ENCODE measurements at places on chromosomes 1 and 21.

GRCh38 chr1:1332774-1333480 lies 1.8 kb downstream of the TAS1R3 start:
- DNase-seq, result no peak

DNA sequence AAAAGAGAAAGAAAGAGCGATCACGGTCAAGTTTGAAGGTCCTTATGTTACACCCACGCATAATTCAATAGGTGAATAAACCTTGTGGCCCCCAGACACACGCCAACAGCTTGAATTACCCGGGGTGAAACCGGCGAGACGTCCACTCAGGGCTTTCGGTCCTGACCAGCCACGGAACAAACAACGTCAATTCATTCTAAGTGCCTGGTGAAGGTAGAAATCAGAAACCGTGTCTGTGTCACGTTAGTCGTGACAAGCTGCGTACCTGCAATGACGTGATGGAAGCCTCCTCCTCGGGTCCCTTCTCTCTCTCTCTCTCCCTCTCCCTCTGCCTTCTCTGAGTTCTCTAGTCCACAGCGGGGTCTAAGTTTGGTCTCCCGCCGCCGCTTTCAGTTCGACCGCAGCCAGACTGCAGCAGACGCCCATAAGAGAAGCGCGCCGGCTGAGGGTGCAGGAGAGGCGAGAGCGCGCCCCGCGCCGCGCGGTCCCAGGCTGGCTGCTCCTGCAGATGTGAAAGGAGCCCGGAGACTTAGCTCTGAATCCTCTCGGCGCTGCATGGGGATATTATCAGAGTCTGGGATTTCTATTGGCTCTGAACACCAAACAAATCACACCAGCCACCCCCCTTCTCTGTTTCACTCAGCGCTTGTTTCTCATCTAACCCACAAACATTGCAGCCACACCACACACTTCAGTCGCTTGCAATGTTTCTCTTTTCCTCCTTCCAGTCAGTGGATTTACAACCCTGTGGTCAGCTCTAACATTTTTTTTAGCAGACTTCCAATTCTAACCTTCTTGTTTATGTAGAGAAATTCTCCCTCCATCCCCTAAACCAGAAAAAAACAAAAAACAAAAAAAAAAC lies at the start of gene GREM2:
Gene GREM2 (minus strand): TSS at position 537 of the 862 bp plus-strand sequence. CDS start 118,680 bp downstream, outside the sequence.
- peak; percentile 27 for DNase-seq

DNA sequence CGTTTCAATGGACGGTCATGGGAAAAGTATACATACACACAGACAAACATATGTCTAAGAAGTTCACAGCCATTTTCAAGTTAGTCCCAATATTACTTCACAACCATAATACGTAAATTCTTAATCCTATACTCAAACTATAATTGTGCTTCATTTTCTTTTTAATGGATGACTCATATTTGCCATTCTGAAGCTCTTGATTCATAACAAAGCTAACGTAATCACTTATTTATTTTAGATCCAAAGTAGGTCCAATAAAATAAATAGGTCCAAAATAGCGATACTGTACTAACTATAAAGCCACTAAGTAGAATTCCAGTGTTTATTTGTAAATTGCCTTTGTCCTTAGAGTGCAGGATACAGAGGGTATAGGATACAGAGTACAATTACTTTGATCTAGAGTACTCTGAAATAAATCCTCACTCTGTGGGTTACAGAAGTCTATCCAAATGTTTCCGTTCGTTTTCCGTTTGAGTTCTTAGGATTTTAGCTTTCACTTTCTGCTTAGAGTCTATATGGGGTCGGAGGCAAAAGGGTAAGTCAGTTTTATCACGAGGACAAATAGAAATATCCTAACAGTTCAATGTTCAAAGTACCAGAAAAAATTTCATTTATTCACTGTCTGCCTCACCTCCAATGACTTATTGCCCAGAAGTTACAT lies 8.8 kb upstream of the C1orf115 start:
- DNase-seq, result no peak

DNA sequence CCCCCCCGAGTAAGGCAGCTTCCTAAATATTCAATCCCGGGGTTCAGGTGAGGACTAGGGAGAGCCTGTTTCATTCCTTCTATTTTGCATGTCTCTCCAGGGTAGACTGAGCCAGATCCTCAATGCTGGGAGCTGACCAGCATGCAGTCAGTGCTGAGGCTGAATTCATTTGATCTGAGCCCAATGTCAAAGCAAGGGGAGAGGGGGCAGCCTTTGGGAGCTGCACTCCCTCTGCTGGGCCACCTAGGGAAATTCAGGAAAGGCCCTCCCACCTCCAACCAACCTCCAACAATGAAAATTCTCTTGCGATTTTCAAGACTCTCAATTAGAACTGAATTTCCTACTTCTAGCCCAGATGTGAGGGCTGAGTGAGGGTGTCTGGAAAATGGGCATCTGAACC lies 371.2 kb downstream of the NPHP4 start:
- no peak for DNase-seq

GRCh38 chr1:206463137-206463536 lies 7.1 kb upstream of the IKBKE start:
- no peak for DNase-seq

DNA sequence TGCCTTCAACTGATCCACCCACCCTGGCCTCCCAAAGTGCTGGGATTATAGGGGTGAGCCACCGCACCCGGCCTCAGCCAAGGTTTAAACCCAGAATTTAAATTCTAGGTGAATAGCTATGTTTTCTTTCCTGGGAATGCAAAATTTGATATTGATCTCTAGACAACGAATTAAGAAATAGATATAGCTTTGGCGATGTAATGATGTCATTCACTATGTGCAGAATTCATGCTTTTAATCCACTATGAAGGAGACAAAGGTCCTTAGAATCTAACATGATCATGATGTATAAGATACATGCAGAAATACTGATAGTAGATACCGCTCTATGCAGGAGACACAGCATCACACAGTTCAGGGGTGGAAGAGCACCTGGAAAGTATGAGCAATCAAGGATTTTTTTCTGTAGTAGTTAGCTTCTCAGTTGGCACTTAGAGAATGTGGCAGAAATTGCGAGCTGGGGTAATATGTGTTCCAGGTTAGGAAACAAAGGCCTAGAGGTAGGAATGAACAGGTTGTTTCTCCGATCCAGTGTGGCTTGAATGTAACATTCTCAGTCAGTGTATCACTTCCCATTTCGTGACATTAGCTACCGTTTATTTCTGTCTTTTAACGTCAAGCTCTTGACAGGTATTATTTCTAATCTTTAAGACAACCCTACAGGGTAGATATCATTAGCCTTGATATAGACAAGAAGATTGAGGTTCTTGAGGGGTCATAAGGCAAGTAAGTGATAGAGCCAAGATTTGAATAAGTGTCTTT lies 3.0 kb upstream of the CEP350 start:
- no peak for DNase-seq

DNA sequence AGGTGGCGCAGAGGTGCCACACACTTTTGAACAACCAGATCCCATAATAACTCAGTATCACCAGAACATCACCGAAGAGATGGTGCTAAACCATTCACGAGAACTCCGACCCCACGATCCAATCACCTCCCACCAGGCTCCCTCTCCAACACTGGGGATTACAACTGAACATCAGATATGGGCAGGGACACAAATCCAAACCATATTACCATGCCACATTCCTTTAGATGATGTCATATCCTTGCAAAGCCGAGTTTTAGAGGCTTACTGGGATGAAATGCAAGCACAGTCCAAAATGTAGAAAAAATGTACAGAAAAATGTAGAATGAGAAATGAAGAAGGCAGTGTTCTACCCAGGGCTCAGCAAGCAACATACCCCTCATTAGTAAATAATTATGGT lies 64.7 kb downstream of the SGIP1 start:
- no peak for DNase-seq

DNA sequence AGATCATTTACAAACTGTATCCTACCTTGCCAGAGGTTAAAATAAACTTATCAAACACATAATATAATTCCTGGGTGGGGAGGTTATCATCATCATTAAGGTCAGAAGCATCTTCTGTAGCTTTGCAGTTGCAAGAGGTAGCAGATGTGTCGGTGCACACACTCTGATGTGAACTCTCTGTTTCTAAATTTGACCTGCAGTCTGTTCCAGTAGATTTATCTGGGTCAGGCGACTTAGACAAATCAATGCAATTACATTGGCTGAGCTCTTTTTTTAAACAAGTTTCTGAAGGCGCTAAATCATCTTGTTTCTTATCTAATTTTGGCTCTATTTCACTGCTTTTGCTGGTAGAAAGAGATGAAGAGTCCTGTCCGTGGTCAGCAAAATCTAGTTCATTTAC lies 70.4 kb downstream of the PRPF38A start:
- no peak for DNase-seq

DNA sequence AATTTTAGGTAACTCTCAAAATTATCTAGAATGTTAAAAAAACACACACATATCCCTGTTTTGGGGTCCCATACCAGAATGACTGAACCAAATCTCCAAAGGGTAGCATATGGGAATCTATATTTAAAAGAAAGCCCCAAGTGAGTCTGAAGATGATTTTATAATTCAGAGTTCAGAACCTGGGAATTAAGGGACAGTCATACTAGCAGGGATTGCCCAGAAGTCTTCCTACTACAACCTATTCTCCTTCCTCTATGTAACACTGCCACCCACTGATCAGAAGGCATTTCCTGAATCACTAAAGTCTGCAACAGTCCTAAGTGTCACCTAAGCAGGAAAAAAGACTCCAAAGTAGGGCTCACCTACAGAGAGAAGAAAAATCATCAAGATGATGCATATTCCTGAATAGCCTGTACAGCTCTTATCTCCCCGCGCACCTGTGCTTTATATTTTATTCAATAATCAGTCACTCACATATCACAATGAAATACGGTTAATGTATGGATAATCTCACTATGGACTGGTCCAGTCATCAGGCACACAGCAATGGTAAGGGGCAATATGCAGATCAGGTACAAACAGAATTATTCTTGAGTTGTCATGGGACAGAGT lies 4.9 kb downstream of the RGS1 start:
- DNase-seq, result peak; percentile 44

GRCh38 chr1:236282425-236282716 lies 613 bp upstream of the ERO1B start:
- no peak for DNase-seq

GRCh38 chr21:41381731-41382130 lies 19.9 kb downstream of the MX2 start:
- no peak for DNase-seq

- no peak for DNase-seq
These were observed 63.8 kb upstream of the ATP1A1 start for GRCh38 chr1:116309090-116309870.

DNA sequence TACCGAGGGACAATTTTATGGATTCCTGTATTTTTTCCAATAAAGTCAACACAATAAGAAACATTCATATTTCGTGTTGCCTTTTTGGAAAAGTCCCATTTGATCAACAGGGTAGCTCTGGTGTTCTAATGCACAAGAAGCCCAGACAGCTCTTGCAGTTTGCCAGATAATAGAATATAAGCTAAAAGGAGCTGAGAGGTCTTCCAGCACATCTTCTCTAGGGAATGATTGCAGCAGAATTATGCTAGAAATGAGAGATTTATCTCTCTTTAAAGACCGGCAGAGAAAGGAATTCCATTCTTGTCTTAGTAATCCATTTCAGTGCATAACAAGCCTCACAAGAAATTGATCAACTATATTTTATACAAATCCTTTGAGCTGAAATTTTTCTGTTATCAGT lies 25.0 kb upstream of the DDX59 start:
- DNase-seq, result no peak

- DNase-seq, result no peak
These were observed 37.3 kb upstream of the IRF2BP2 start for GRCh38 chr1:234647245-234647644.

- DNase-seq, result no peak
These were observed 18.5 kb downstream of the RIIAD1 start for GRCh38 chr1:151739590-151740355.

DNA sequence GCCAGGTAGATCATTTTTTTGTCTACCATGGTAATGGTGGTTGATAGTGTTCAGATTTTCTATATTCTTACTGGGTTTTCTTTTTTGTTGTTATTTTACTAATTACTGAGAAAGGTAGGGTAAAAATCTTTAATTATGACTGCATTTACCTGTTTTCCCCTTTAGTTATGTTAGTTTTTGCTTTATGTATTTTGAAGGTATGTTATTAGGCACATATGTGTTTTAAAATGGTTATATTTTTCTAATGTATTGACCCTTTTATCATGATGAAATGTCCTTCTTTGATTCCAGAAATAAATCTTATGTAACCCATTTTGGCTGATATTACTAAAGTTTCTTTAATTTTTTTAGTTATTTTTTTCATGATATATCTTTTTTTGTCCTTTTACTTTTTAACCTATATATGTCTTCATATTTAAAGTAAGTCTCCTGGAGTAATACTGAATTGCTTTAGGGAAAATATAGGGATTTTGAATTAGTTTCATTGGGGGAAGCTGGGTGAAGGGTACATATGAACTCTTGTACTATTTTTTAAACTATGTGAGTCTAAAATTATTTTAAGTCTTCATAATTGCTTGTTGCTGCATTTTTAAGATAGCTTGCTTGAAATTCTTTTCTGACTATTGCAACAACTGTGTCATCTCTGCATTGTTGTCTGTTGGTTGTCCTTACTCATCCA lies 22.4 kb downstream of the SLC35A3 start:
- DNase-seq, result no peak

GRCh38 chr1:231334079-231334666 lies 3.5 kb downstream of the EXOC8 start:
- no peak for DNase-seq

- no peak for DNase-seq
These were observed 138.4 kb downstream of the PLXNA2 start for GRCh38 chr1:208105756-208106155.

DNA sequence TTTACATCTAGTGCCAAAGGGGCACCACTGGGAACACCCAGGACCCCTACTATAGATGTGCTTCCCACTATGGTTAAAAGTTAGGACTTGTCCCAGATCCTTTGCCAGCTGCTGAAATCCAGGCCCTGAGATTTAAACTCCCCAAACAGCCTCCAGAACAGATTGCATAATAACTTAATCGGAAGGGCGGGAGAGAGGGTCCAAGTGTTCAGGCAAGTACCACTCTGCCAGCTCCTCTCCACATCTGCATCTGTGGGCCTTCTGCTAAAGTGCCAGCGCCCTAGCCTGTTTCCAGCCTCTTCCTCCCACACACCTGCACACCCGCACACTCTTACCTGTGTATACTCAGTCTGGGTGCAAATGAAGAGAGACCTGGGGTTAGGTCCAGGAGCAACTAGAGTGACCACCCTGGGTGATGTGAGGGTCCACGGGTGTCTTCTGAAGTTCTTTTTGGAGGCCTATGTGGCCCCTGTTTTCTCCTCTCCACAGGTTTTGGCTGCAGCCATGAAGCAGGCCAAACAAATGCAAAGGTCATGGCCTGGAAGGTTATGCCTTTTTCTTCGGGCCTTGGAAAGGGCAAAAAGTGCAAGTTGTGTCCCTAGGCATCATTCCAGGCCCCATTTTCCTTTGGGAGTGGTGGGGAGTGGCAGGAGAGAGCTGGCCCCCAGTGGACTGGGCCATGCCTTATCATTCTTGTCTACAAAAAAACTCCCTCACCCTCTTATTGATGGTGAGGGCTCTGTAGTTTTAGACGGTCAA lies 29.3 kb downstream of the KIRREL1 start:
- no peak for DNase-seq

- no peak for DNase-seq
These were observed 84.0 kb downstream of the RERE start for GRCh38 chr1:8733484-8733883.

GRCh38 chr1:228852024-228852423 lies 116.7 kb downstream of the RHOU start:
- DNase-seq, result no peak

Measured in CD4-positive, alpha-beta T cell treated with Interleukin-15 for 4 hours (primary cell).